H1 (cell line): ENCODE measurements at places on chromosomes 3 and 15.
A peak's percentile ranks its signal among the peaks of the same experiment; 100 is the strongest.

- no peaks in the 10 kb centered on the region for H3K4me1 ChIP-seq
- H3K27ac ChIP-seq, result no peak overlapping the region
- no peaks in the 10 kb centered on the region; the same call in 1 of the 2 replicates for H3K36me3 ChIP-seq
- H3K27me3 ChIP-seq, result no peaks in the 10 kb centered on the region
- H3K4me3 ChIP-seq, result no peak overlapping the region
These were observed 30.5 kb downstream of the TMEM44 start for GRCh38 chr3:194602669-194603171.

- H3K4me1 ChIP-seq, result no peaks in the 10 kb centered on the region
- no peak overlapping the region for H3K4me3 ChIP-seq
- no peak for DNase-seq
These were observed 85.9 kb downstream of the NCEH1 start for GRCh38 chr3:172624999-172625398.

- no peak overlapping the region for H3K27ac ChIP-seq
- no peaks in the 10 kb centered on the region for H3K36me3 ChIP-seq
- no peak for DNase-seq
- H3K4me1 ChIP-seq, result no peaks in the 10 kb centered on the region
- H3K4me3 ChIP-seq, result no peak overlapping the region
- H3K27me3 ChIP-seq, result no peaks in the 10 kb centered on the region
These were observed 230.8 kb downstream of the EBLN2 start for GRCh38 chr3:73292220-73292619.

GRCh38 chr3:129004639-129005295 lies 3.7 kb downstream of the EFCC1 start:
- H3K4me3 ChIP-seq, result no peak overlapping the region
- H3K36me3 ChIP-seq, result no peaks in the 10 kb centered on the region
- H3K4me1 ChIP-seq, result peaks cover 17% of the 10 kb centered on the region

DNA sequence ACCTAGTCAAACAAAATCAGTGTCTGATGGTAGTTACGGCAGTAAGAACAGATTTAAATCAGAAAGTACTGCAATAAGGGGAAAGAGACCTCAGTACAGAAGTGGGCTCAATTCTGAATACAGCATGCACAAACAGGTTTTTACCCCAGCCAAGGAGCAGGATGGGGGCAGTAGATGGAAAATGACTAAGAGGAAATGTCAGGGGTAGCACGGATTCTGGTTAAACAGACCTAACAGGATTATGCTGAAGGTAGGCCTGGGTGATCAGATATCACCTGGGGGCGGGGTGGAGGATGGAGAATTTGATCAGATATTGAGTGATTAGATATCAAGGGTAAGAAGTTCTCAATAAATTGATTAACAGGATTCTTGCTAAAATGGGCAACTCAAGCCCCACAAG lies 19.0 kb downstream of the MESD start:
- H3K36me3 ChIP-seq, result peaks cover 3% of the 10 kb centered on the region; the same call in 1 of the 2 replicates
- H3K27ac ChIP-seq, result no peak overlapping the region
- peaks cover 22% of the 10 kb centered on the region for H3K4me1 ChIP-seq
- no peak overlapping the region for H3K4me3 ChIP-seq

DNA sequence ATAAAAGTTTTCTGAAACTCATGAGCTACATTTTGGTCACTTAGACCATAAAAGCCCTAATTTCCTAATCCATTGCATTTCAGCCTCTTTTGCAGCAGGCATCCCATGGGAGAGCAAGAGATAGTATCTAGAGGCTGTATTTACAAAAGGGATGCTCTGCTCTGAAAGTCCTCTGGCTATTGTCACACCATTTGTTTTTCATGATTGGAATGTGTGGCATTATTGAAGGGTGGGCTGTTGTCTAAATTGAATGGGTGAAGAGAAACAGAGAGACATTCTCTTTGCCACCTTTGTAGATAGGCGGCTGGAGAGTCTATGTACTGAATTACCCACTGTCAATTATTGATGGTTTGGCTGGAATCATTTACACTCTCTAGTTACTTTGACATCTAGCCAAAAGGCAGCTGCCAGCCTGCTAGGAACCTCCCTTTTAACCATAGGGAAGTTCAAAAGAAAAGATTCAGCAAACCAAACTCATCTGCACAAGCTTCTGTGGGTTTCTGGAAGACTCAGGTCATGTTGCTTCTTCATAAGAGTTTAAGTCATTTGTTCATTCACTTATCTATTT lies 89.8 kb upstream of the RARB start:
- H3K4me1 ChIP-seq, result no peaks in the 10 kb centered on the region
- H3K36me3 ChIP-seq, result no peaks in the 10 kb centered on the region
- no peaks in the 10 kb centered on the region for H3K27me3 ChIP-seq

GRCh38 chr15:65376767-65377104 lies 1.1 kb downstream of the IGDCC3 start:
- peak overlapping the region; percentile 84 for H3K4me3 ChIP-seq
- DNase-seq, result no peak
- H3K4me1 ChIP-seq, result peaks cover 25% of the 10 kb centered on the region
- H3K27me3 ChIP-seq, result peaks cover 13% of the 10 kb centered on the region
- H3K36me3 ChIP-seq, result peaks cover 14% of the 10 kb centered on the region; the same call in 1 of the 2 replicates

DNA sequence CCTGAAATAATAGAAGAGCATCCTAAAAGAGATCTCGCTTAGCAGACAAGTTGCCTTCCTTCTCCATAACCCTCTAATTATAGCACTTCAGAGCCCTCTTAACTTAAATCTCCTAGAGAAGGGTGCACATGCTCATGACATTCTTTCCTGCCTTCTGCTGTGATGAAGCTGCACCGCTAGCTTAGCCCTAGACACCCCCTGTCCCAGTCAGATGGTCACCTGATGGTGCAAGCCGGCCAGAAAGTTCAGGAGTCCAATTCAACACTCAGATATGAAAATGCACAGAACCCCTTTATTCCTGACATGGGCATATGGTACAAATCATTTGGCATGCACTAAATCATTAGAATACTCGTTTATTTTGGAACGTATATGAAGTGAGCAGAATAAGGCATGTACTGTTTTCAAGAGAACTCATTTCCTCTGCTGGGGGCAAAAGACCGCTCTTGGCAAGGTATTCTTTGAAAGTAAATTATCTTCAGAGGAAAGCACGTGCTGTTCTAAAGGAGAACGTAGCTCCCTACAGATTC lies 420.4 kb upstream of the PROK2 start:
- no peak overlapping the region for H3K4me3 ChIP-seq
- H3K27ac ChIP-seq, result no peak overlapping the region
- no peaks in the 10 kb centered on the region for H3K4me1 ChIP-seq
- H3K36me3 ChIP-seq, result 0 out of 2 replicates have a peak, but pooled peaks cover 3% of the 10 kb centered on the region
- H3K27me3 ChIP-seq, result no peaks in the 10 kb centered on the region

DNA sequence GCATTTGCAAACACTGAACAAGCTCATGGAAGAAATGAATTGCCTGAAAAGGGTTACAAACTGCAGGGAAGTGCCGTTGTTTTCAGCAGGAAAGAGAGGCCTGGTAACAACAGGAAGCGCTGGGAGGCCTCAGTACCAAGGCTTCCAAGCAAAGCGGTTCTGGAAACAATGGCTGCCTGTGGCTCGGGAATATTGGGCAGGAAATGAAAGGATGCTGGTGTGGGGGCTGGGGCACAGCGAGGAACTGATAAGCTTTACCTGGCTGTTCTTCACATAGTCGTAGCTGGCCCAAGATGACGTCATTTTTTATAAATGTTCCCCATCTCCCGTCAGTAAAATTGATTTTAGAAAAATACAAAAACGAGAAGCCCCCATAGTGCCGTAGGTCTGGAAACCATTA lies 55.9 kb downstream of the ARHGAP31 start:
- H3K4me3 ChIP-seq, result no peak overlapping the region
- peak overlapping the region; percentile 76 for H3K27ac ChIP-seq
- DNase-seq, result peak; percentile 63

DNA sequence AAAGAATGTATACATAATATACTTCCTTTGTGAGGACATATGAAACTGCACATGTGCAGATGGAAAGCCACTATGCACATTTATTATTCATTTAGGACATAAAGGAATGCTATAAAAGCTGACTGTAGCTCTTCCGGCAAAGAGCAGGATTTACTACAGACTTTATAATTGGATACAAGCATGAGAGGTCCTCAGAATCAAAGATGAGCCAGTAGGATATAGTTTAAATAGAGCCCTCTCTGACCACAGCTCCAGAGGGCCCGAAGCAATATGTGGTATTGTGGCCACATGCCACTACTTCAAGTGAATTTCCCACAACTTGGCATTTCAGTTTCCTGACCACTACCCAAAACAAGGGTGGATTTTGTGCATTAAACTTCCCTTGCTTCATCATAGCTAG lies 140.9 kb downstream of the ATP8B4 start:
- no peak for DNase-seq
- no peak overlapping the region for H3K4me3 ChIP-seq
- H3K36me3 ChIP-seq, result no peaks in the 10 kb centered on the region
- H3K4me1 ChIP-seq, result no peaks in the 10 kb centered on the region

- peaks cover 16% of the 10 kb centered on the region for H3K27me3 ChIP-seq
- H3K4me1 ChIP-seq, result peaks cover 22% of the 10 kb centered on the region
- no peak for DNase-seq
- no peak overlapping the region for H3K4me3 ChIP-seq
- H3K36me3 ChIP-seq, result no peaks in the 10 kb centered on the region; the same call in 1 of the 2 replicates
- no peak overlapping the region for H3K27ac ChIP-seq
These were observed 2.7 kb downstream of the CHDH start for GRCh38 chr3:53843195-53844177.

DNA sequence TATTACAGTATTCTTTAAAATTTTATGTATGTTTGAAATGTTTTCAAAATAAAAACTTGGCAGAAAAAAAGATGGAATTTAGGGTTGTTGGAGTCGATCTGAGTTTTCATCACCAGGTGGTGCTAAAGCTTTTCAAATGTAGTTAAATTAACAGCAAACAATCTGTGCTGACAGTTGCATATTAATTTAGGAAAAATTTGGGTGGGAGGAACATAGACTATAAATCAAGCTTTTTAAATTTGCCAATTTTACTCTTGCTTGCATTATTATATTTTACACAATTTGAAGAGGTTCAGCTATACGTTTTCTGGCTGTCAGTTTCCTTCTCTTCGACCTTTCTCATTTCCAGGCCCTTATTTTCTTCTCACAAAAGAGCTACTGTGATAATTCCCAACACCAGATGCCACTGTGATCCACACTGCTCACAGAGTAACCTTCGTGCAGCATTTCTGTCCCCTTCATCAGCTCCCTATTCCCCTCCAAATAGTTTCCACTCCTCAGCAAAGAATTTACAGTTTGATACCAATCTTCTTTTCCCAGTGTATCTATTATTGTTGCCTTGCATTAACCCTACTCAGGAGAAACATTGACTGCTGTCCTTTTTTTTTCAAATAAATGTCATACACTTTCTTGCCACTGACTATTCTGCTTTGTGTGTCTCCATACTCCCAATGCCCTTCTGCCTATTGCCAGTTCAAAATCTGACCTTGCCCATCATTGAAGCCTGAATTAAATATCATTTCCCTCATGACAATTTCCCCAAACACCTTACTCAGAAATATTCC lies 53.4 kb upstream of the EIF5A2 start:
- no peaks in the 10 kb centered on the region for H3K4me1 ChIP-seq
- H3K27ac ChIP-seq, result no peak overlapping the region
- no peaks in the 10 kb centered on the region for H3K27me3 ChIP-seq
- no peak overlapping the region for H3K4me3 ChIP-seq
- no peak for DNase-seq
- H3K36me3 ChIP-seq, result no peaks in the 10 kb centered on the region

DNA sequence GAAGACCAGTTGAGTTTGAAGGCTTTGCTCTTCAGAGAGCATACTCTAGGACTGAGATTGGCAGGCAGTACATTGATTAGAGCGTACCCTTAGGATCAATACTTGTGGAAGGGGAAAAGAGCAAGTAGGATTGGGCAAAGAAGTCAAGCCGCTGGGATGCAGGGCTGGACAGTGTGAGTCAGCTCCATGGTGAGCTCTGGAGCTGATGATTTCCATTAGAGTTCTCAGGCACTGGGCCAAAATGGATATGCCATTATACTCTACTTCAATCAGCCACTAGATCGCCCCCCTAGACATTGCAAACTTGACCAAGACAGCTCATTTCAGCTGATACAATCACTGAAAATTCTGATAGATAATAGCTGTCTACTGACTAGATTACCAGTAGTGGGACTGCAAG lies 432.7 kb upstream of the ALCAM start:
- no peak overlapping the region for H3K4me3 ChIP-seq
- no peak overlapping the region for H3K27ac ChIP-seq
- no peaks in the 10 kb centered on the region for H3K36me3 ChIP-seq
- H3K27me3 ChIP-seq, result no peaks in the 10 kb centered on the region

DNA sequence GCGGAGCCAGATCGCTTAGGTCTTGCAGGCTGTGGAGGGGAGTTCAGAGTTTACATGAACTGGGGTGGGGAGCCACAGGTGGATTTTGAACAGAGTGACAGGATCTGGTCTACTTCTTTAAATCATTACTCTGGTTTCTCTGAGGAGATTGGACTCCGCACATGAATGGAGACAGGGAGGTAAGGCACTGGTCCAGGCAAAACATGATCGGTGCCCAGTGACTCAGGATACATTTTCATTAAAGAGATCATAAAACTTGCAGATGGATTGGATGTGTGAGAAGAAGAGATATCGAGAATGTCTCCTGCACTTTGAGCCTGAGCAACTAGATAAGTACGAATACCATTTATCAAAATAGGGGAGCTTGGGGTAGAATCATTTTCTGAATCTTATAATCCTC lies 61.8 kb upstream of the CMSS1 start:
- no peak overlapping the region for H3K27ac ChIP-seq
- H3K4me3 ChIP-seq, result no peak overlapping the region
- no peaks in the 10 kb centered on the region for H3K36me3 ChIP-seq
- H3K4me1 ChIP-seq, result no peaks in the 10 kb centered on the region
- H3K27me3 ChIP-seq, result no peaks in the 10 kb centered on the region

GRCh38 chr15:44394062-44394461 lies 33.4 kb upstream of the CTDSPL2 start:
- DNase-seq, result no peak
- no peaks in the 10 kb centered on the region for H3K27me3 ChIP-seq
- no peak overlapping the region for H3K27ac ChIP-seq
- H3K36me3 ChIP-seq, result no peaks in the 10 kb centered on the region
- no peak overlapping the region for H3K4me3 ChIP-seq

GRCh38 chr15:63466378-63467192 lies 37.8 kb upstream of the USP3 start:
- no peaks in the 10 kb centered on the region for H3K4me1 ChIP-seq
- H3K36me3 ChIP-seq, result no peaks in the 10 kb centered on the region
- H3K27ac ChIP-seq, result no peak overlapping the region

GRCh38 chr3:171460725-171461524 lies 720 bp upstream of the TNIK start:
- H3K4me1 ChIP-seq, result peaks cover 8% of the 10 kb centered on the region
- H3K27me3 ChIP-seq, result no peaks in the 10 kb centered on the region
- H3K36me3 ChIP-seq, result no peaks in the 10 kb centered on the region

GRCh38 chr3:20669184-20669583 lies 483.2 kb upstream of the SGO1 start:
- no peaks in the 10 kb centered on the region for H3K36me3 ChIP-seq
- DNase-seq, result no peak
- H3K27me3 ChIP-seq, result no peaks in the 10 kb centered on the region
- H3K4me1 ChIP-seq, result no peaks in the 10 kb centered on the region

GRCh38 chr15:82848241-82848993 lies 39.0 kb downstream of the WHAMM start:
- H3K36me3 ChIP-seq, result no peaks in the 10 kb centered on the region
- H3K4me1 ChIP-seq, result no peaks in the 10 kb centered on the region; the same call in 1 of the 2 replicates
- no peak for DNase-seq
- H3K27ac ChIP-seq, result no peak overlapping the region

GRCh38 chr15:47184003-47184907 lies 533.0 kb upstream of the SEMA6D start:
- no peak for DNase-seq
- peak overlapping the region; percentile 73 for H3K4me3 ChIP-seq
- H3K4me1 ChIP-seq, result peaks cover 4% of the 10 kb centered on the region
- no peak overlapping the region for H3K27ac ChIP-seq
- H3K27me3 ChIP-seq, result peaks cover 41% of the 10 kb centered on the region
- no peaks in the 10 kb centered on the region for H3K36me3 ChIP-seq
